ENCODE measurements at places on chromosomes 7 and 10.

- DNase-seq: no peak
These were observed 73.2 kb downstream of the TNS3 start for GRCh38 chr7:47508389-47509380.

GRCh38 chr10:75331081-75331480 lies 70.5 kb downstream of the ZNF503 start:
- DNase-seq: no peak

DNA sequence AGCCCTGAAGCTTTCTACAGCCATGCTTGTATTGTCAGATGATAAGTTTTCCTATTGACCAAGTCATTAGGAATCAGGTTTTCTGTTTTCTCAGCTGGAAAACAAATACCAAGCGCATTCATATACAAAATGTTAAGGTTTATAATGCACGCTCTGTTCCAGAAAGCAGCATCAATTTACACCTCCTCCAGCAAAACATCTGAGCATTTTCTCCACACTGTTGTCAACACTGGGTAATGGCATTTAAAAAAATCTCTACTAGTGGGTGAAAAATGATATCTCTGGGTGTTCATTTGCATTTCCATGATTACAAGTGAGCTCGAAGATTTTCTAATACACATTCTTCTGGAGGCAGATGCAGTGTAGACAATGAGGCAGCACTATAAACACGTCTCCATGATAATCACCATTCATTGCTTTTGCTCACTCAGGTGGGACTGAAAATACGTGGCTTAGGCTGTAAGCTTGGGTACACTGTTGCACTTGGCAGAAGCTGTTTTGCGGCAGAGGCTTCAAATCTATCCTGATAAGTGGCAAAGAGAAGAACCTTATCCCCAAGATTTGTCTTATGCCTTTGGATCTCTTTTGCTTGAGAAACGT lies 114.8 kb upstream of the PLPP4 start:
- no peak for DNase-seq

- peak; percentile 47 for DNase-seq
These were observed 3.1 kb downstream of the CD36 start for GRCh38 chr7:80641548-80641947.

- DNase-seq: no peak
These were observed 27.7 kb downstream of the TDRD1 start for GRCh38 chr10:114206902-114207301.

DNA sequence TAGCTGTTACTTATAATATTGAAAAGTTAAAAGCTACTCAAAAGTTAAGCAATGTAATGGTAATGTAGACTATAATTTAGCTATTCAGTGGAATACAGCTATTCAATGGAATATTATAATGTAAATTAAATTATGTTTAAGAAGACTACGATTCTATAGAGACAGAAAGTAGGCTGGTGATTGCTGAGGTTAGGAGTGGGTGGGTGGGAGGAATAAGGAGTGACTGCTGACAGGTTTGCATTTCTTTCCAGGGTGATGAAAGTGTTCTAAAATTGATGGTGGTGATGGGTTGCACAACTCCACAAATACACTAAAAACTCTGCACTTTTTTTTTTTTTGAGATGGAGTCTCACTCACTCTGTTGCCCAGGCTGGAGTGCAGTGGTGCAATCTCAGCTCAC lies 21.4 kb downstream of the DENND2A start:
- DNase-seq: no peak

- no peak for DNase-seq
These were observed 161.2 kb downstream of the TAX1BP1 start for GRCh38 chr7:27901028-27901760.
